Right ventricle myocardium superior (tissue), 1 donor: ENCODE measurements at places on chromosomes 12 and 14. TPM values are rescaled to one million over a fixed set of nuclear protein-coding genes. Genes with fewer than 3 reads are reported as not detected.

DNA sequence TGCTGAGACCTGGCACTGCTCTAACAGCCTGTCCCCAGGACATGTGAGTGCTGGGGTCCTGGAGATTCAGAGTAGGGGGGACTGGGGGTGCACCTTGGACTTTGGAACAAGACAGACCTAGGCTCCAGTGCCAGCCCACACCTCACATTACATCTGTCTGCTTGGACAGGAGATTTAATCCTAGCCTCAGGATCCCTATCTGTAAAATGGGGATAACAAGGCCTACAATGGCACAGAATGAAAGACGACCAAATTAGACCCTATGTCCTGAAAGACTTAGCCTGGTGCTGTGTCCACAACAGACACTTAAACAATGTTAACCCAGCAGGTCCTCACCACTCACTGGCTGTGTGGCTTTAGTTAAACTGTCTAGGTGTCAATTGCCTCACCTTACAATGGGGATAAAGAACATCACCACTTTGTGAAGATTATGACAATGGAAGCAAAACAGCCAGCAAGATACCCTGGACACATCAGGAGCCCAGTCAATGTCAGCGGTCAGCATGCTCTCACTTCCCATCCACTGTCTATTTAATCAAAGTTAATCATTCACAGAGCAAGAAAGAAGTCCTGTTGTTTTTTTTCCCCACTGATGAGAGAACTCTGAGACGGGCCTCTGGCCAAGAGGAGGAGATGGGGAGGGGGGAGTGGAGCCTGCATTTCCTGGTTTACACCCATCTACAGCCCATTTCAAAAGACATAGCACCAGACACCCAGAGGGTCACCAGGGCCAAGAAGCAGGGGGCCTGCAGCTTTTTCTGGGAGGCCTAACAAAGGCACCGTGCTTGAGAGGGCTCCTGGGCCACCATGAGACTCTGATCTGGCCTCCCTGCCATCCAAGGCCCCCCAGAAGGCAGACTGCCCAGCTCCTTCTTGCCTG is 40.6 kb downstream of the ACTN1 start:
- no peak for DNase-seq

- no peak for DNase-seq
These were observed 240.9 kb downstream of the TMEM121 start for GRCh38 chr14:105767315-105767714.

- no peak for DNase-seq
These were observed 6.0 kb upstream of the KRT4 start for GRCh38 chr12:52819731-52820510.

- DNase-seq = no peak
These were observed 6.6 kb downstream of the HIF1A start for GRCh38 chr14:61701946-61702345.

OTOGL gene
- 0.19 TPM for total RNA-seq

ASB2 gene
- total RNA-seq = 297 TPM

FOXG1 gene
- total RNA-seq = not detected

TROAP gene
- 0.67 TPM for total RNA-seq
